ENCODE measurements at places on chromosomes 1 and 21. TPM values are rescaled to one million over a fixed set of nuclear protein-coding genes. Genes with fewer than 3 reads are reported as not detected.

- no peak for DNase-seq
Measured at GRCh38 chr1:172224871-172225270, 195.6 kb upstream of the C1orf105 start.

The FCRL1 gene
- 5.1 TPM for total RNA-seq

DNA sequence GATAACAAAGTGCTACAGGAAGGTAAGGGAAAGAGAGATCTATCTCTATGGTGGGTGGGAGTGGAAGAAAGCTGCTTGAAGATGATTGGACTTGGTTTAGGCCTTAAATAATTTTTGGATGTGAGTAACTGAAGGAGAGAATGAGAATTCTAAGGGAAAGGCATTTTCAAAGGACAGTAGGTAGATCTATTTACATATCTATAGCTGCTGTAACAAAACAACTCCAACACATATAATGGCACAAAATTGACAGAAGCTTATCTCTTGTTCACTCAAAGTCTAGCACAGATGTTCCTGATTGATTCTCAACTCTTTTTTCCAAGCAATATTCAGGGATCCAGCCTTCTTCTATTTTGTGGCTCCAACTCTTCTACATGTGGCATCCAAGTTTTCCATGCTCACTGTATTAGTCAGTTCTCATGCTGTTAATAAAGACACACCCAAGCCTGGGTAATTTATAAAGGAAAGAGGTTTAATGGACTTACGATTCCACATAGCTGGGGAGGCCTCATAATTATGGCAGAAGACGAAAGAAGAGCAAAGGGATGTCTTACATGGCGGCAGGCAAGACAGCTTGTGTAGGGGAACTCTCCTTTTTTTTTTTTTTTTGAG lies 3.1 kb upstream of the DDAH1 start:
- DNase-seq = no peak

- peak; percentile 26 for DNase-seq
Measured at GRCh38 chr21:26169611-26170470, 729 bp downstream of the APP start.

GRCh38 chr1:8025061-8025670 lies 943 bp downstream of the ERRFI1 start:
- no peak for DNase-seq
